ENCODE measurements at places on chromosomes 13 and 19. TPM values are rescaled to one million over a fixed set of nuclear protein-coding genes. Genes with fewer than 3 reads are reported as not detected.

DNA sequence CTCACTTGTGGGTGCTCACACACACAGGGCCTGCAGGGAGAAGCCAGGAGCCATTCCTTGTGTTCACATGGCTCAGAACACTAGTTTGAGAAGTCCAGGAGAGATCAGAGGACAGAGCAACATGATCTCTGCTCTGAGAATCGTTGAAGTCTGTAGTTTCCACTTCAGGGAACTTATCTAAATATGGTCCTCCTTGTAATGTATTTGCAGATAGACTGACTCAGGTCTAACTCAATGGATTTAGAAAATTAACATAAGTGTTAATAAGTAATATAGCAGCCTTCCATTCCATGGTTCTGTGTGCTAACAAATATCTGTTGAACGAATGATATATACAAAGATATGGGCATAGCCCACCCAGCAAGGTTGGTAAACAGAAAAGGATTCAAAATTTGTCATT is 119.8 kb upstream of the STARD13 start:
- H3K27ac ChIP-seq, result no peak overlapping the region
- no peak for DNase-seq
- no peak overlapping the region for H3K4me3 ChIP-seq
- no peaks in the 10 kb centered on the region for H3K4me1 ChIP-seq
- no peaks in the 10 kb centered on the region for H3K36me3 ChIP-seq

CD209 gene
- total RNA-seq, result not detected

DNA sequence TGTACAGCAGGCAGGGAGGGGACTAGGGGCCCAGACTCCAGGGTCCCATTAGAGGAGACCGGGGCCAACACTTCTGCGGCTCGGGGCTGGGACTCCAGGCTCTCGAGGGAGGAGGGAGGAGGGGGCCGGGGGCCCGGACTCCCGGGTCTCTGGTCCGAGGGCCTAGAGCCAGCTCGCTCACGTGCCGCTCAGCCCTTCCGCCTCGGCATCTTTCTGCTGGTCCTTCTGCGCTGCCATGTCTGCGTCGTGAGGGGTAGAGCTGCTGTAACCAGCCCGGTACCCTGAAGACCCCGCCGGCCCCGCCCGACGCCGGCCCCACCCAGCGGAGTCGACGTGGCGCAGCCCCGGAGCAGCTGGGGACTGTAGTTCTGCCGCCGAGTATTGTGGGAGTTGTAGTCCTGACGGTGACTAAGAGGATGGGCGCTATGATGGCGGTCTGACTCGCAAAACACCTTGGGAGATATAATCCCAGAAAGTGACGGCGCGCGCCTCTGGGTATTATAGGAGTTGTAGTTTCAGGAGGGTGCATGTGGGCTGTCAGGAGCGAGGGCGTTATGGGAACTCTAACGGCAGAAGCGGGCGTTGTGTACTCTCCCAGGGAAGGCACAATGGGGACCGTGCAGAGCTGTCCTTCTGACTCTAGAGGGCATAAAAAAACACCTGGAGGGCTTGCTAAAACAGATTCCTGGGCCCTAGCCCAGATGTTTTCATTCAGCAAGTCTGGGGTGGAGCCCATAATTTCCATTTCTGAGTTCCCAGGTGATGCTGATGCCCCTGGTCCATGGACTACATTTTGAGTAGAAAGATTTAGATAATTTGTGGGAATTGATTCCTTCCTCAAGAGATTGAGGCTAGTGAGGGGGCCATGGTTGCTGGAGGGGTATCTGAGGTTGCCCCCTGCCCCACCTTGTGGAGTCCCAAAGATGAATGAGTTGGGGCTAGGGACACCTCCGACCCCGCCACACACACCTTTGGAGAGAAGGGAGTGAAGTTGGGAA is at the start of gene RABAC1:
Gene RABAC1 (minus strand): TSS at position 266 of the 998 bp plus-strand sequence. CDS start 29 bp downstream, at position 237.
- peak within 1 kb of the TSS; percentile 87 for H3K27ac ChIP-seq
- no peaks in the 10 kb centered on the region for H3K36me3 ChIP-seq
- H3K27me3 ChIP-seq, result no peaks in the 10 kb centered on the region
- H3K4me3 ChIP-seq, result peak within 1 kb of the TSS; percentile 81

GRCh38 chr13:51532736-51533197 is 51.5 kb upstream of the WDFY2 start:
- no peak overlapping the region for H3K4me3 ChIP-seq
- peak overlapping the region; percentile 20 for H3K27ac ChIP-seq

CRYL1 gene
- 9.1 TPM for total RNA-seq

- peaks cover 16% of the 10 kb centered on the region for H3K27me3 ChIP-seq
- no peak for DNase-seq
- no peak overlapping the region for H3K4me3 ChIP-seq
Measured at GRCh38 chr13:111978546-111978945, 88.4 kb upstream of the SOX1 start.

GRCh38 chr19:28134311-28134710 is 1078.6 kb downstream of the UQCRFS1 start:
- no peak for DNase-seq
- no peaks in the 10 kb centered on the region for H3K36me3 ChIP-seq
- no peaks in the 10 kb centered on the region for H3K27me3 ChIP-seq

- H3K4me3 ChIP-seq, result no peak overlapping the region
- H3K4me1 ChIP-seq, result no peaks in the 10 kb centered on the region
- no peak overlapping the region for H3K27ac ChIP-seq
- H3K27me3 ChIP-seq, result peaks cover 3% of the 10 kb centered on the region
- no peaks in the 10 kb centered on the region for H3K36me3 ChIP-seq
- no peak for DNase-seq
Measured at GRCh38 chr13:72458701-72459100, 268.7 kb downstream of the MZT1 start.
